ENCODE measurements at places on chromosomes 7 and 10.

DNA sequence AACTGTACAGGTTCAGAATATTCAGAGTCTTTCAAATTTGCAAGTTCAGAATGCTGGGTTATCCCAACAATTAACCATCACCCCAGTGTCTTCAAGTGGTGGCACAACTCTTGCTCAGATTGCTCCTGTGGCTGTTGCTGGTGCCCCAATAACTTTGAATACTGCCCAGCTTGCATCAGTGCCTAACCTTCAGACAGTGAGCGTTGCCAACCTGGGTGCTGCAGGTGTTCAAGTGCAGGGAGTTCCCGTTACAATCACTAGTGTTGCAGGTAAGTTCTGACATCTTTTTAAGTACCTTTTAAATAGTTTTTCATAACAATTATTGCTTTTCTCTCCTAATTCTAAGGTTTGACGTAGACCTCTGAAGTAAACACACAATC is 2.7 kb downstream of the SP4 start:
- no peak for DNase-seq

DNA sequence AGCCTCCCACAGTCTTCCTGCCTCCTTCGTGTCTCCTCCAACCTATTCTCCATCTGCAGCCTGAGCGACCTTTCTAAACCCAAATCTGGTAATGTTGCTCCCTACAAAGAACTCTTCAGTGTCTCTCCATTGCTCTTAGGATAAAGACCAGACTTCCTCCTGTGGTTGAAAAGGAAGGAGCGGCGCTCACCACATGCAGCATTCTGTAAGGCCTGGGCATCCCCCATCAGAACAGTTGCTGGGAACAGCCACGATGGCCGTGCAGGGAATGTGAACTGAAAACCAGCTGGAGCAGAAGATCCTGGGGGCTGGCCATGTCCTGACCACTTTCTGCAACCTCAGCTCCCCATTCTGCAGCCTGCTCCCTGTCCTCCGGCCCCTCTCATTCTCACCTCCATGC is 237.8 kb upstream of the ZMIZ1 start:
- DNase-seq: no peak

DNA sequence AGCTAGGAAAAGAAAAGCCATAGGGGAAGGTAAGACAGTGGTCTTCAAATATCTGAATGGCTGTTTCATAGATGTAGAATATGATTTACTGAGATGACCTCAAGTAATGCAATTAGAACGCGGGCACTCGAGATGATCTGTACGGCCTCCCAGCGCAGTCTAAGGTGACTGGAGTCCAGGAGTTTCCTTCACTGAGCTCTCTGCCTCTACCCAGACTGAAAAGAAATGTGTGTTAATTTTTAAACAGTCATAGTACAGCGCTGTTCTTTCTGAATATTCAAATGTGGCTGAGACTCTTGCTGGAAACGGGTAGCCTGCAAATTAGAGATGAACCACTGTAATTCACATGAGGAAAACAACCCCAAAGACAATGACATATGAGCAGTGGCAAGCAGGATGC is 562.4 kb upstream of the AUTS2 start:
- no peak for DNase-seq

DNA sequence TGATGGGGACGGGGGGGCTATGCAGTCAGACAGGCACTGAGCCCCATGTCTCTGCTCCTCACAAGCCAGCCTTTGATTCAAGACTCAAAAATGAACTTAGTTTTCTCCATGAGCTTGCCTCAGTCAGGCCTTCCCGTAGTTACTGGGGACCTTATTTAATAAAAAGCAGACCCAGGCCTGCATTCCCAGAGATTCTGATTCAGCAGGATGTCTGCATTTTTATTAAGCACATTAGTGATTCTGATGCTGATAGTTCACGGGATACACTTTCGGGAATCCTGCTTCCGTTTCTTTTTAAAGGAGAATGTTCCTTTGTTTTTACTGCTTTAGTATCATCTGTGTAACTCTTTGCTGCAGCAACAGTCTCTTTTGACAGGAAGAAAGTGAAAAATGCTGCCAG is 28.3 kb upstream of the PLPP4 start:
- no peak for DNase-seq

DNA sequence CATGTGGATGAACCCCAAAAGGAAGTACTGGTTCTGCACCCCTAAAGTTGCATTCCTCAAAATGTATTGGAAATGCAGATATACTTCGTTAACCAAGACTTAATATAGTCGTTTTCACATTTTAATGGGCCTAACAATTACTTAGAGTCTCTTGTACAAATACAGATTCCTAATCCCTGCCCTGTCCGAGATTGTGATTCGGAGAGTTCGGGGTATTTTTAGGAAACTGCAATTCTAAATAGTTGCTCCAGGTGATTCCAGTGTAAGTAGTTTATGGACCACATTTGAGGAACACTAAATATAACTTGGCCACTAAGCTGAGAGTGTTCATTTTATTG is 830 bp downstream of the TRUB1 start:
- DNase-seq: no peak

DNA sequence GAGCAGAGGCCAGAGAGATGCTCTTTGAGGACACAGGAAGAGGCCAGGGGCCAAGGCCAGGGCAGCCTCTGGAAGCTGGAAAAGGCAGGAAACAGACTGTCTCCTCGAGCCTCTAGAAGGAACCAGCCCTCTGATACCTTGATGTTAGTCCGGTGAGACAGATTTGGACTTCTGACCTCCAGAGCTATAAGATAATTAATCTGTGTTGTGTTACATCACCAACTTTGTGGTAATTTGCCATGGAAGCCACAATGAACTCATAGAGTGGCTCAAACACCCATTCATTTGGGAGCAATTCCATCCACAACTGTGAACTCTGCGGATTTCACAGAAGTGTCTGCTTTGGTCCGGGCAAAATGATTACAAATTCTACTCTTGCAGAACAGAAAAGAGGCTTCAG is 48.7 kb downstream of the OAT start:
- no peak for DNase-seq

GRCh38 chr10:63441404-63441803 is 24.4 kb downstream of the JMJD1C start:
- no peak for DNase-seq

DNA sequence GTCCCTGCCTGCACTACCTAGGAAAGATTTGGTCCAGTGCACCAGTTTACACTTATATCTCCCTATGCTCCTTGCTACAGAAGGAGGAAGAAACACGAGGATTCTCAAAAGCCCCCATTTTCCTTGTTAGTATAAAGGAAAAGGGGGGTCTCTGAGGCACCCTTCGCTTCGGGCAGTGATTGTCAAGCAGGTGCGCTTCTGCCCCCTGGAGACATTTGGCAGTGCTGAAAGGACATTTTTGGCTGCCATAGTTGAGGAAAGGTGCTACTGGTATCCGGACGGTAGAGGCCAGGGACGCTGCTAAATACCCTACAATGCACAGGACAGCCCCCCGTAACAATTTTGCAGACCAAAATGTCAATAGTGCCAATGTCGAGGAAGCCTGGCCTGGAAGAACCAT is 193.7 kb downstream of the GFRA1 start:
- DNase-seq: no peak

DNA sequence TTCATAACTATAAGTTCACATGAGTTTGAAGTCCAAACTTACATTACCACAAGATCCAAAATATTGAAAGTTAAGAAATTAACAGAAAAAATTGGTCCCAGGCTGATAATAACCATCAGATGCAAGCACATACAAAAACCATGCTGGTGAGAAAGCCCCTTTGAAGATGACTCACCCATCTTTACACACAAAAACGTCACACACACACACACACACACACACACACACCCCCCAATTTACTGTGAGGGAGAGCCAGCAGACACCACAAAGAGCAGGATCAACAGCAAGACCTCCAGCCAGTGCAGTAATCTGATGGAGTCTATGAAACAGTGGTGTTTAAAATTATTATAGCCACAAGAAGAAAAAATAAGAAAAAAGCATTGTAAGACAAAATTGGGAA is 50.1 kb upstream of the DRGX start:
- no peak for DNase-seq

GRCh38 chr7:150874401-150875198 is 22.3 kb downstream of the AOC1 start:
- no peak for DNase-seq

DNA sequence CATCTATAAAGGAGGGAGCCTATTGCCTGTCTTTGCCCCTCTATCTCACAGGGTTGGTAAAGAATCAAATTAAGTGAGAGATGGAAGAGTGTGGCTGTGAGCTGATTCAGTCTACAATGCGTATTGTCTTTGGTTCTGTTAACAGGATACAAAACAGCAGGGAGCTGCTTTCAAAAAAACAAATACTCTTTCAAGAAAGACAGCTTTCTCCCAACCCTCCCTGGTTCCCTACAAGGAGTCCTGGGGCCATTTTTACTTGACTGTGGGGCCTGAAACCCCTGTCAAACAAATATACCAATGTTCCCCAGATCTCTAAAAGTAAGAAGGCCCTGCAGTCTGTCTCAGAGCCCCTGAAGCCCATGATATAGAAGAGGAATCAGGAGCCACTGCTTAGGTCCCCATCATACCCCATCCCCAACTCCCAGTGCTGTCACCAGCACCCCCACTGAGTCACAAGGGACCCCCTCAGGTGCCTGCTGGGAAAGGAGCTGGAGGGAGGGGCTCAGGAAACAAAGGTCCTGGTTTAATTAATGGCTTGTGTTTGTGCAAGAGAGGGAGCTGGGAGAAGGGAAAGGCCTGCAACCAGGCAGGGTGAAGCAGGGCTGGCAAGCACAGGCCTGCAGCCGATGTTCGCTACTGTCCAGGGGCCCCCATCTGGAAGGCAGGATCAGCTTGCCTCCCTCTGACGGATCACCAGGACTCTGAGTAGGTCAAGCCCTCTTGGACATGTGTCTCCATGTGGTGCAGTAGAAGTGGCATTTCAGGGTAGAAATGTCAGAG is 182.0 kb upstream of the GHITM start:
- no peak for DNase-seq

DNA sequence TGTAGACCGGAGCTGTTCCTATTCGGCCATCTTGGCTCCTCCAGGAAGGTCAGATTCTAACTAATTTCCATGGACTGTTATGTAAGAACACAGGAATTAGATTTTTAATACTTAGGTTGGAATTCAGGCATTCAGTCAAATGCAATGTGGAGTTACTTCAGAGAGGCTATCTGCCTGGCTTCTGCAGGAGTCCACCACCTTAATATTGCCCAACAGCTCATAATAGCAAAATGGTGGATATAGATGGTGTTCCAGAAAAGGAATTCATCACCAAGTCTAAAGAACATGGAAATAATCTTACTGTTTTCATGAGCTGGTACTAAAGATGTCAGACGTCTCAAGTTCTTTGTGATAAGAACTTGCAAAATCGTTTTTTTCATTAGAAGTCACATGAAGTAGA is 39.5 kb downstream of the CRHR2 start:
- DNase-seq: no peak

- DNase-seq: no peak
These were observed 80.7 kb upstream of the PPP1R3C start for GRCh38 chr10:91713461-91714072.

GRCh38 chr7:66301737-66302136 is 96.6 kb downstream of the TPST1 start:
- DNase-seq: no peak

GRCh38 chr7:115145512-115145911 is 223.6 kb downstream of the MDFIC start:
- no peak for DNase-seq

- no peak for DNase-seq
These were observed at the start of gene EPHB4 for GRCh38 chr7:100827330-100828226. EPHB4 (minus strand) TSS chr7:100827523; CDS start chr7:100827030, 493 bp downstream.

DNA sequence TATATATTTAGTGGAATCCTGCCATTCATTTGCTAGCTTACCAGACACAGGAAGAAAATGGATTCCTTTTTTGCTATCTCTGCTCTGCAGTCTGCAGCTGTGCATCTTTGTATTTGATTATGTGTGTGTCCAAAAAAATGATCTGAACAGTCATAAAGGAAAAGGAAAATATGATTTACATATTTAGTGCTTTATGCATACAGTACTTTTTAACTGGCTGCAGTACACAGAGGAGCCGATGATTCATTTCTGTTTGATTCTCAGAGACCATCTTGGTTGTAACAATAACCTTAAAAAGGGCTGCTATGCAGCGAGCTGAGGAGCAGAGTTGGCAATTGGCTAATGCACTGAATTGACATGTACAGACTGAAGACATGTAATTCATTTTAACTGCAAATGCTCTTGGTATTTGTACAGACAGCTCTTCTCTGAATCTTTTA is 151.3 kb upstream of the FZD1 start:
- DNase-seq: no peak

DNA sequence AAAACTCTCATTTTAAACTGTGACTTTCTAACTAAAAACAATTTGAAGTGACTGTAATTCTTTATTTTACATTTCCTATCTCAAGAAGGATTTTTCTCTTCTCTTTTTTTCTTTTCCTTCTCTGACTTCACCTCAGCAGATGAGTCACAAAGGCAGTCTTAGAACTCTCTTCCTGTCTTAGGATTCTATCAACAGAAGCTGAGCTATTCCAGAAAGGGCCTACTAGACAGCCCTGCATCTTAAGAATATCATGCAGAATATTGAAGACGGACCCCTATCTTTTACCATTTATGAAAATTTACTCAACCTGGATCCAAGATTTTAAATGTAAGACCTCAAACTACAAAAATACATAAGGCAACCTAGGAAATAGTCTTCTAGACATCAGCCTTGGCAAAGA is 365.7 kb upstream of the SEMA3C start:
- no peak for DNase-seq

DNA sequence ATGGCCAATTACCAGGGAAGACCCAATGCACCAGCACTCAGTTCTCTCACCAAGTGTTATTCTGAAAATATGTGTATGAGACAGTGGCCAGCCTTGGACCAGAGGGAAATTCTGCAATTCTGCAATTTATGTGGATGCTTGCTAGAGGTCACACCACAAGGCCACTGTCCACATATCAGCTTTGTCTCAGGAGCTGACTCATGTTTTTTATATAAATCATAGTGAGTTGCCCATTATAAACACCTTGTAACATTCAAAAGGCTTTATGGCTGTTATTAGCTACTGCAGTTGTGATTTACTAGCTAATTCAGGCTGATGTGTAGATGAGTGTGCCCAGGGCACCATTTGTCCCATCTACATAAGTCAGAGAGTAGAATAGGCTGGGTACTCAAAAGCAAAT is 649.0 kb downstream of the LRMDA start:
- DNase-seq: no peak

DNA sequence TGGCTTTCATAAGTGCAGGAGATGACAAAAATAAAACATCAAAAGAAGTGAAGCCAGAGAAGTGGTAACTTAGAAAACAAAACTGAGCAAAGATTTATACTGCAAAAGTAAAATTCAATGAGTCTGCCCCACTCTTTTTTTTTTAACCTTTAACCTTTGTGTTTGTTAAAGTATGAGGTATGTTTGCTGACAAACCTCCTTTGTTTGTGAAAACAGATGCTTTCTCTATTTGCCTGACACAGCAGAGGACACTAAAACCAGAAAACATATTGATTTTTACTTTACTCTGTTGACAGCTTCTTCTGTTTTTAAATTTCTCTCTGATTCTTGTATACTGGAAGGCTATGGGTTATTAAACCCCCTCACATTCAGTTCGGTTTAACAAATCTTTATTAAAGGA is 57.6 kb downstream of the SGMS1 start:
- no peak for DNase-seq

DNA sequence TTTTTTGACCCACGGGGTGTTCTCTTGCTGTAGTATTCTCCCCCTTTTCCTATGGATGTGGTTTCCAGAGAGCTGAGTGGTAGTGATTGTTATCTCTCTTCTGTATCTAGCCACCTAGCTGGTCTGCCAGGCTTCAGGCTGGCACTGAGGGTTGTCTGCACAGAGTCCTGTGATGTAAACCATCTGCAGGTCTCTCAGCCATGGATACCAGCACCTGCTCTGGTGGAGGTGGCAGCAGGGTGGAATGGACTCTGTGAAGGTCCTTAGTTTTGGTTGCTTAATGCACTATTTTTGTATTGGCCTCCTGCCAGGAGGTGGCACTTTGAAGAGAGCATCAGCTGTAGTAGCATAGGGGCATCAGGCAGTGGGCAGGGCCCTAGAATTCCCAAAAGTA is 851 bp downstream of the HYAL4 start:
- no peak for DNase-seq

Data from stimulated activated CD8-positive, alpha-beta memory T cell treated with anti-CD3 and anti-CD28 coated beads, Interleukin-15, amount 100 ng/mL, for 48 hours (primary cell).